GM18507 (cell line): ENCODE measurements at places on chromosomes 12 and 14.

DNA sequence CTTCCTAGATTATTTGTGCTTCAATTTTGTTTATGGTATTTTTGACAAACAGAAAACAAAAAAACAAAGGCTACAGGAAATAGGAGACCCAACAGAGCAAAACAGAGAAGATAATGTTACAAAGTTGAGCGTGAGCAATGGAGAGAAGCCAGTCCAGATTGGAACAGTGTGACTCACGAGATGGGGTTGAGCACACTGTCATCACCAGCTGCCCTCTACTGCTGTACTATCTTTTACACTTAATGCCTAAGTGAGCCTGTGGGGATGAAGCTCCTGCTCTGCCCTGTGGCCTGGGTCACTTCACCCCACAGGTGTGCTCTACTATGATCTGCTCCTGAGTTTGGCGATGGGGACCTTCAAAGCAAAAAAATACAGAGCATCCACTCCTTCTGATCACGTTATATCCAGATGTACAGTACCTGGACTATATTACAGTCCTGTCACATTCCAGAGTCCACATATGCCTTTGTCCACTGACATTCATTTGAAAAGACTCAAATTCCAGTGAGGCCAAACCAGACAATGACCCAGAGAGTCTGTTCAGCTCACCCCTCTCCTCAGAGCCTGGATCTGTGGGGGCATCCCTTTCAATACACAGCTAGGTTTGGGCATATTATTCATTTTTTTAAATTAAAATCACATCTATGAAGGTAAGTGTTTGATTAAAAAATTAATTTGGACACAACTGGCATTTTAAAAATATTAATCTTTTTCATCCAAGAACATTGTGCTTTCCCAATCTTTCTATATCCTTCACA lies 4.4 kb downstream of the IPO8 start:
- DNase-seq, result no peak

DNA sequence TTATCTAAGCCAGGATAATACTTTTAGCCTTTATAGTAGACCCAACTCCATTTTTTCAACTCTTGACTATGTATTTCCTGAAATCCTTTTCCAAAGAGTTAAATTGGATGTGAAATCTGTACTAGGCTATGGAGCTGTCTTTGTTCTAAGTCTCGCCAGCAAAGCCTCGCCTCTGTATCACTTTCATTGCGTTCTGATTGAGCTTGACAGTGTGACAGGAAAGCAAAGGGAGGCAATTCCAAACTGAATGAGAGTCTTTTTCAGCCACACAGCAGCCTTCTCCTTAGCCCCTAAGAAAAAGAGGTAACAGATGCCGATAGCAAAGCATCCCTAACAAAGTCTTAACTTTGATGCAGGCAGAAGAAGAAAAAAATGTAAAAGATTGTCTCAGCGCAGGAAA lies 154.6 kb upstream of the OTX2 start:
- no peak for DNase-seq

DNA sequence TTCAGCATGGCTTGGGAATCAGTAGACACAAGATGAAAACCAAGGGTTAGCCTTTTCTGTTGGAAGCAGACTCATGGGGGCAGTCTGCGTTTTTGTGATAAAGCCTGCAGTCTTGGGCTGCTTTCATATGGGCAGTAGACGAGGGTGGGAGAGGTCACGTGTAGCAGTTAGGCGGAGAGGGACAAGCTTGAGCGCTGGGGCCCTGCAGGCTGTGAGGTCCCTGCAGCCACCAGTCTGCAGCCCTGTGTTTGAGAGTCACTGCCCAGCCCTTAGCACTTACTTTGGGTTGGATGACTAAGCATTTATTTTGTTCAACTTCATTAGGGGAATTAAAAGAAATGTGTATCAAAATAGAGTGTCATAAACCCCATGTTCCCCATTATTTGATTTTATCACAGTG lies 37.2 kb downstream of the EP400 start:
- no peak for DNase-seq

GRCh38 chr14:65961004-65961403 lies 525.2 kb upstream of the CCDC196 start:
- DNase-seq, result no peak

DNA sequence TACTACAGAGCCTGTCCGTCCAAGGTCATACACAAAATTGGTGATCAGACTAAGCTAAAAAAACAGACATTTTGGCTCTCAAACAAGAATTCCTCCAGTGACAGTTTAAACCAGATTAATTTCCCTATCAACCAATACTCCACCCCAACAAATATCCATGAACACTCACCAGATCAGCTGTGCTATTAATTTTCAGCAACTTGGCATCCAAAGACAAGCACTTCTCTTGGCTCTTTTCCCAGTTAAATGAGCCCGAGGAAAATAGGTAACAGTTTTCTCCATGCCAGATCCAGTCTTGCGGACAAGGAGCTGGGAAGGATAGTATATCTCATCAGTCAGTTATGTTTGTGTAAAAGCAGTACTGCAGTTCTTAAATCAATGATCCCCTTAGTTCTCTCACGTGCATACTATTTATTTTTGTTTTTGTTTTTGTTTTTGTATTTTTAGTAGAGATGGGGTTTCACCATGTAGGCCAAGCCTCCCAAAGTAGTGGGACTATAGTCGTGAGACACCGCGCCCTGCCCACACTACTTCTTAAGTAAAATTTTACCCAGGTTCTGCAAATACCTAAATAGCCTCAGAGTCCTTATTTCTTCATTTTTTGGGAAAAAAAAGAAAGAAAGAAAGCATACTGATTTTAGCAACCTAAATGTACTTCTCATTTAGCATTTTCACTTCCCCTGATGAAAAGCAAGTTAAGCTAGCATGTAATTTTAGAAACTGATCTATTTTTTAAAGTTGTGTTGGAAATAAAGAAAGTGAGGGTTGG lies 11.1 kb downstream of the OLR1 start:
- DNase-seq, result no peak

- no peak for DNase-seq
These were observed 501.5 kb upstream of the USP15 start for GRCh38 chr12:61758661-61759060.

DNA sequence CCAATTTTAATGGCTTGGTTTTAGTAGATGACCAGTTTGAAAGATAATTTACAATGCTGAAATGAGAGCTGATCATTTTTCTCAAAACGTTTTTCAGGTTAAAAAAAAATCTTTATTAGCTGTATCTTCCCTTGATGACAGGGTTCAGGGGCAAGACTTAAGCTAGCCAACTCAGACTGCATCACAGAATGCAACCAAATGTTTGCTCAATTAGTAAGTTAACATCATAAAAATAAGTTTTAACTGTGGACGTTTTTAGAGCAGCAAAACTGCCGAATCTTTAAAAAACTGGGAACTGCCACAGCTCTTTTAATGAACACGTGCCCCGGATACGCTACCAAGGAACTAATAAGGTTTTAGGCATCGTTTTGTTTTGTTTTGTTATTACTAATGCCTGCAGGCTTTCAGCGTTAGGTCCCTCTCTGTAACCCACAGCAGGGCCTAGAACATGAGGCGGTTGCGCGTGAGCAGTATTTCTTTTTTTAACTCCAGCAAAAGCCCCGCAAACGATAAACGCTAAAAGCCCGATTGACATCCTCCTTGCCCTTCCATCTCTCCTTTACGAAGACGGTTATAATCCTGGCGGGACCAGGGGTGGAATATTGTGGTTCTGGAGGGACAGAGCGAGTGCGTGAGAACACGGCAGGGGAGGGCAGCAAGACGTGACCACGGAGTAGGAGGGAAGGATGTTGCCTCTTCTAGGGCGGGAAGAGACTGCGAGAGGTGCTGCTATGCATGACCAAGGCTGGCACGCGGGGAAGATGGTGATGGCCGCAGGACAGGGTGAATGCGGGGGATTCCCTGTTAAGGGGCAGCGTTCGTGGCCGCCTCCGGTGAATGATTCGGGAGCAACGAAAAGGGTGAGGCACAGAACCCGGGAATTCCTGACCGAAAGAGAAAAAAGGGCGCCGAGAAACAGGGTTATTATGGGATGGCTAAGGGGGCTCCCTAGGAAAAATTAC lies 652 bp downstream of the SUPT16H start:
- DNase-seq, result no peak

- DNase-seq, result no peak
These were observed 74.2 kb downstream of the IFT81 start for GRCh38 chr12:110198386-110198785.

DNA sequence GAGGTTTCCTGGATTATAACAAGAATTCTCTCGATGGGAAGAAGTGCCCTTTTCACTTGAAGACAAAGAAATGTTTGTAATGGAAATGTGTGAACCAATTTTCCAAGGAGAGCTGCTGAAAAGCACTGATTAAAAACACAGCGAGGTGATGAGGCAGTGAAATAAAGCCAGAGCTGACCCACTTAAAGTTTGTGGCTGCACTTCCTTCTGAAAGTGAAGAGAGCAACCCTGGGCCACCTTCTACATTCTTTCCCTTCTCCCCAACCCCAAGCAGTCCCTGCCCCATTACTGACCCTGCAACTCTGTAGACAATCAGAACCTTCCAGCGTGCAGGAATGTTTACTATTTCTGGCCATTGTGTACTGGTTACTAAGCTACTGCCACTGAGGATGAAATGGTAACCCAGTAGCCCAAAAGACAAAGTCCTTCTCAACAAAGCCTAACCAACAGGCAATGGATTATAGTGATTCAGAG lies 173.9 kb downstream of the TTC7B start:
- no peak for DNase-seq
